ENCODE measurements at places on chromosomes 2 and 18.

- no peak for DNase-seq
Observed at GRCh38 chr18:79779021-79779699, 18.6 kb upstream of the KCNG2 start.

DNA sequence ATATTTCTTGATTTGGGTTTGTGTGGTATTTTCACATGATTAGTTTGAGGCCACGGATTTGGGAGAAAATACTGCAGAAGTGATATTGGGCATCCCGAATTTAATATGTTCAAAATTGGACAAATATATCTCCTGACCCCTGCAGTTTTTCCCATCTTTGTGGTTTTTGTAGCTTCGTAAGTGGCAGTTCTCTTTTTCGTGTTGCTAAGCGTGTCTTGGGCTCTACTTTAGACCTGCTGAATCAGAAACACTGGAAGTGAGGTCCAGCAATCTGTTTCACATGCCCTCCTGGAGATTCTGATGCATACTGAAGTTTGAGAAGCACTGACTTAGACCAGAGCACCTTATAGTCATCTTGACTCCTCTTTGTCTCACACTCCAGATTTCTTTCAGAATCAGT lies 98.3 kb downstream of the EPB41L5 start:
- DNase-seq = no peak

GRCh38 chr2:134679745-134680144 lies 39.1 kb downstream of the TMEM163 start:
- DNase-seq = no peak

DNA sequence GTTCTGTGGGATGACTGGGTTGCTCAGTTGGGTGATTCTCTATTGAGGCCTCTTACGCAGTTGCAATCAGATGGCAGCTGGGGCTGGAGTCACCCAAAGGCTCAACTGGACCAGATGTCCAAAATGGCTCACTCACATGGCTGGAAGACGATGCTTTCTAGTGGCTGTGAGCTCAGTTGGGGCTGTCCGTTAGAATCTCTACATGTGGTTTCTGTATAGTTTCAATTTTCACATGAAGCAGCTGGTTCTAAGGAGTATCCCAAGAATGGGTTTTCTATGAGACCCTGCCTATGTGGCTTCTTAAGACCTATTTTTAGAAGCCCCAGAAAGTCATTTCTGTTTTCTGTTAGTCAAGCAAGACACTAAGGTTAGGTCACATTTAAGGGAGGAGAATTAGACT lies 4.4 kb downstream of the XRCC5 start:
- no peak for DNase-seq

GRCh38 chr2:240130393-240131195 lies 5.5 kb downstream of the COPS9 start:
- DNase-seq = no peak

GRCh38 chr2:102140377-102140776 lies 2.2 kb upstream of the IL1R1 start:
- no peak for DNase-seq

DNA sequence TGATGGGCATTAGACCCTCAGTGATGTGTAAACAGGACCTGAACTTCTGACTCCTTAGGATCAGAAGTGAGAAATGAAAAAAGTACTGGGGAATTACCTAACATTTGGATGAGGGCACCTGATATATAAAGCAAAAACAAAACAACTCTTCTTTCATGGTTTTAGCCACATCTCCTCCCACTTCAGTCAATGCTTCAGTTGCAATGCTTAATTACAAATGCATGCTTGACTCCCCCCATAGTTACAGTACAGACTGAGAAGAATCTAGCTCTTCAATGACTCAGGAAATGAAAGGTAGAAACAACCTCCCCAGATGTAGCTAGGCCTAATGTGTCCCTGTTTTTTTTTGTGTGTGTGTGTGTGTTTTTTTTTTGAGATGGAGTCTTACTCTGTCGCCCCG lies 276.8 kb upstream of the POU3F3 start:
- no peak for DNase-seq

DNA sequence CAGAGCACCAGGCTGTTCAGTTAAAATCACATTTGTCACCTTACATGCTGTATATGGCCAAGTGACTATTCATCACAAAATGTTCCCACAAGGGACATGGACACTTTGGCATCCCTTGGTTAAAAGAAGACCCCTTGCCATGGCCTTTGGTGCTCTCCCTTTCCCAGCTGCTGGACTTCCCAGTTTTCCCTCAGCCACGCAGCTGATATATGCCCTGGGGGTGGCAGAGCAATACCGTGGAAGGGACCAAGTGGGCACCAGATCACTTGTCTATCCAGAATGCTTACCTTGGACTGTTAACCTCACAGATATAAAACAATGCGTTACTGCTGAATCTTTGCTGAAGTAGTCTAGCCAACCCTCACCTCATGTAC lies 35.3 kb downstream of the PAIP2B start:
- no peak for DNase-seq

GRCh38 chr18:9708057-9708433 lies at the start of gene RAB31:
Gene RAB31 (plus strand): TSS chr18:9708301. CDS start chr18:9708406, 105 bp downstream.
- DNase-seq = peak; percentile 76

GRCh38 chr18:8264116-8264515 lies 345.1 kb upstream of the RAB12 start:
- no peak for DNase-seq

DNA sequence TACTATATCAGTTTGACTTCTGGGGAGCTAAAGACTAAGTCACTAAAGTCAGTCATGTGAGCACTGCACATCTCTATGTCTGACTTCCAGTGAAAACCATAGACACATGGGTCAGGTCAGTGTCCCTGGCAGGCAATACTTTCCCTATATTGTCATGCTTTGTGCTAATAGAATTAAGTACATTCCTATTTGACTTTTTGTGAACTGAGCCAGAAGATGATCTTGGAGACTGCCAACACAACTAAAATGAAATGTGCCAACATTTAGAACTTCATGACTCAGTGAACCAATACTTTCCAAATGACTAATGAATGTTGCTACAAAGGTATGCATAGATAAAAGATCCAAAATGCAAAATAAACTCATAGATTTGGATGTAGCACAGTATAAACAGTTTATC lies 820.8 kb upstream of the FAM98A start:
- DNase-seq = no peak

GRCh38 chr18:79139206-79139605 lies 70.0 kb downstream of the ATP9B start:
- no peak for DNase-seq

DNA sequence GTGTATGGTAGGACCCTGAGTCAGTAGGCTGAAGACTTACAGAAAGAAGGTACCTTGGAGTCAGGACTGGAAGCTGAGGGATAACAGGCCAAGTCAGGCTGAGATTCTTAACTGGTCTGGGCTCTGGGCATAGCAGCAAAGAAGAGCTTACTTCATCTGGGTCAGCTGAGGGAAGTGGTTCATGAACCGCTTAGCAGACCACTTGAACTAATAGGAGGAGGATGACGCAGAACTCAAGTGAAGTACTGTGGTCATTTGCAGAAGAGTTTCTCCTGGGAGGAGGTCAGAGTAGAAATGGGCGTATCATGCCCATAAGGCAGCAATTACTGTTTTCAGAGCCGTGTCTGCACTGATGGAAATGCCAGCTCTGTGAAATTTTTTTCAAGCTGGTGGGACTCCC lies 164.5 kb downstream of the LCLAT1 start:
- DNase-seq = no peak
